ENCODE measurements at places on chromosomes 12 and 14. TPM values are rescaled to one million over a fixed set of nuclear protein-coding genes. Genes with fewer than 3 reads are reported as not detected.

GRCh38 chr12:6393109-6393508 is 9.1 kb downstream of the LTBR start:
- no peak overlapping the region for H3K4me3 ChIP-seq
- H3K4me1 ChIP-seq, result no peaks in the 10 kb centered on the region
- H3K36me3 ChIP-seq, result peaks cover 54% of the 10 kb centered on the region
- H3K27ac ChIP-seq, result no peak overlapping the region
- DNase-seq, result no peak
- H3K27me3 ChIP-seq, result no peaks in the 10 kb centered on the region

- H3K4me3 ChIP-seq, result peak overlapping the region; percentile 72
- H3K36me3 ChIP-seq, result no peaks in the 10 kb centered on the region
- H3K27ac ChIP-seq, result peak overlapping the region; percentile 96
- no peak for DNase-seq
- peaks cover 31% of the 10 kb centered on the region for H3K4me1 ChIP-seq
- no peaks in the 10 kb centered on the region for H3K27me3 ChIP-seq
Observed at GRCh38 chr12:67698672-67699581, 50.4 kb downstream of the DYRK2 start.

DNA sequence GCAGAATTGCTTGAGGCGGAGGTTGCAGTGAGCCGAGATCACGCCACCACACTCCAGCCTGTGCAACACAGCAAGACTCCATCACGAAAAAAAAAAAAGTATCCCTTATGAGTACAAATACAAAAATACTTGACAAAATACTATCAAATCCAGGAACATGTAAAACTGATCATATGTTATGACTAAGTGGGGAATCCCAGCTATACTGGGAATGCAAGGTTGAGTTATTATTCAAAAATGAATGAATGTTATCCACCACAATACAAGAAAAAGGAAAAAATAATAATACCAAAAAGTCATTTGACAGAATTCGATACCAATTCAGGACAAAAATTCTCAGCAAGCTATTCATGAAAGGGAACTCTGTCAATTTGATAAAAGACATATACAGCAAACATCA is 32.6 kb downstream of the MOK start:
- peak overlapping the region; percentile 95 for H3K27ac ChIP-seq
- peak; percentile 84 for DNase-seq
- no peak overlapping the region for H3K4me3 ChIP-seq
- H3K4me1 ChIP-seq, result peaks cover 21% of the 10 kb centered on the region

Gene CFAP54
- 3.2 TPM for total RNA-seq

Gene KLHDC1
- 2.9 TPM for total RNA-seq

Gene TAS2R10
- total RNA-seq, result 1.8 TPM

DNA sequence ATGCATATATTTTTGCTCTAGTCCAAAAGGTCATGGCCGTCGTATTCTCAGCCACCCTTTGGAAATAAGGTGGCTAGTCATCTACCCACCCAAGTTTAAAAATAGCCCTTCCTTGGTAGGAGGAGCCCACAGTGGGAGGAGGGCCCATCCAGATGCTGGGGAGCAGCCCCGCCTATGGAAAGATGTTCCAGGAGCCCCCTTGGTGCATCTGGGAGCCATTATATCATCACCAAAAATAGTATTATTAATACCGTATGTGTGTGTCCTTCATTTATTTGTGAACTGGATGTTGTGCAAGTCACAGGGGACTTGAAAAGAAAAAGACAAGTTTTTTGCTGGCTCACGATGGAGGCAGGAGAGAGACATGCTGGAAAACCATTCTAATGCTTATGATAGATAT is 34.0 kb downstream of the EMP1 start:
- H3K27me3 ChIP-seq, result no peaks in the 10 kb centered on the region
- H3K36me3 ChIP-seq, result no peaks in the 10 kb centered on the region
- no peaks in the 10 kb centered on the region for H3K4me1 ChIP-seq

- DNase-seq, result no peak
- no peak overlapping the region for H3K4me3 ChIP-seq
- no peaks in the 10 kb centered on the region for H3K4me1 ChIP-seq
Observed at GRCh38 chr14:72573725-72574417, 320.0 kb downstream of the DPF3 start.

Gene TRAF3
- 19.5 TPM for total RNA-seq

- H3K4me1 ChIP-seq, result no peaks in the 10 kb centered on the region
- DNase-seq, result no peak
- no peaks in the 10 kb centered on the region for H3K27me3 ChIP-seq
- no peak overlapping the region for H3K4me3 ChIP-seq
Observed at GRCh38 chr14:43031598-43031997, 1424.9 kb downstream of the LRFN5 start.

DNA sequence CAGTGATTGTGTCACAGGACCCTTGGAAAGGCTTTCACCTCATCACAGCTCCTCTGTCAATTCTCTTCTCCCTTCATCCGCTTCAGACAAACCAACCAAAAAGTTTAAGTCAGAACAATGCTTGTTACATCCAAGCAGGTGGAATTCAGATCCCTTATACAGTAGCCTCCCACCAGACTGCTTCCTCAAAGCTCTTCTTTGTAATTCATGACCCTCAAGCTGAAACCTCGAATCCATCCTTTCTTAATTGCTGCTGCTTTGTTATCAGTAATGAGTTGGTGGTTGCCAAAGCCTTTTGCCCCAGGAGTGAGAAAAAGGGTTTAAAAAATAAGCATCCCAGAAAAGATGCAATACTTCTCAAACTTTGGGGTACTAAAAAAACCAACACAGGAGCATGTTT is 9.5 kb downstream of the BEST3 start:
- H3K36me3 ChIP-seq, result no peaks in the 10 kb centered on the region
- H3K27ac ChIP-seq, result peak overlapping the region; percentile 73
- peaks cover 33% of the 10 kb centered on the region for H3K4me1 ChIP-seq

DNA sequence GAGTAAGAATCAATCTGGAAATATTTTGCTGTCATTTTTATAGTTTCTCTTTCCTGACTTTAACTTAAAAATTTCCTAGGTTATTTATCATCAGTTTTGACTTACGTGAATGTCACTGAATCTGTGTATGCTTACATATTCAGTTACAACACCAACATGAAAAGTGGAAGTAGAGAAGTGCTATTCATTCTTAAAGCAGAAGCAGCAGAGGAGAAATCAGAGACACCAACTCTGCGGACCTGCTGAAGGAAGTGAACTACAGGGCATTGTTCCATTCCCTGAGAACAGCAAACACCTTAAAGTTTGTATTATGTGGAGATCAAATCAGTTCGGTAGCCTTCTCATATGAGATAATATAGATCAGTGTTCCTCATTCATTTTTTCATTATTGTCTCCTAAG is 34.1 kb downstream of the RAD51B start:
- no peaks in the 10 kb centered on the region for H3K36me3 ChIP-seq
- H3K27ac ChIP-seq, result no peak overlapping the region
- no peak overlapping the region for H3K4me3 ChIP-seq
- H3K4me1 ChIP-seq, result no peaks in the 10 kb centered on the region

DNA sequence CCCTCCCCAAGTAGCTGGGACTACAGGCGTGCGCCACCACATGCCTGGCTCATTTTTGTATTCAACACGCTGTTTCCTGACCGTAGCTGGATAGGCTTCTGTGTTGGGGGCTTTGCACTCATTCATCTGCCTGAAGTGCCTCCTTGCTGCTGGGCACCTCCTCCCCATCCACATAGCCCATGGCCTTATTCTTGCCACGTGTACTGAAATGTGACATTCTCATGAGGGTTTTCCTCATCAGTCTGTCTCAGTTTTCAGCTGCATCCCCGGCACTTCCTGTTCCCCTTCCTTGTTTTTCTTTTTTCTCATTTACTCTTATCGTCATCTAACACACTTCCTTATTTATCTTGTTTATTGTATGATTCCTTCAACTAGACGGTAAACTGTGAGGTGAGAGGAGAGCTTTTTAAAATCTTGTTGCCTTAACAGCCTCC is 36.6 kb downstream of the RCOR1 start:
- H3K4me1 ChIP-seq, result no peaks in the 10 kb centered on the region
- H3K4me3 ChIP-seq, result no peak overlapping the region
- H3K27me3 ChIP-seq, result no peaks in the 10 kb centered on the region
- no peak overlapping the region for H3K27ac ChIP-seq

Gene C1QL4
- 0.36 TPM for total RNA-seq

DNA sequence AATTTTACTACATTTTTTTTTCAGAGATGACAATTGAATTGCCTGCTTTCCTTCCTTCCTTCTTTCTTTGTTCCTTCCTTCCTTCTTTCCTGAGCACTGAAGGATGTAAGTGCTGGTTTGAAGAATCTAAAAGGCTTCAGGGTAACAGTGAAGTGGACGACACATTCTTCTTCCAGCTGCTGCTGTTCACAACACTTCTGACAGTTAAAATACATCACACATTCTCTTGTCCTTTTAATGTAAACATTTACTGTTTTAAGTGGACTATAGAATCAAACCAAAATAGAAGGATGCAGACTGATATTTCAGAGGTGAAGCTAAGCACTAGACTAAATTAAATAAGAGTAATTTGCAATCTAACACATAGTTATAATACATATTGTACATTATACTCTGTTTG is 151.5 kb downstream of the MSRB3 start:
- peaks cover 36% of the 10 kb centered on the region for H3K4me1 ChIP-seq
- no peak for DNase-seq
- H3K27ac ChIP-seq, result peak overlapping the region; percentile 71
- no peaks in the 10 kb centered on the region for H3K36me3 ChIP-seq

DNA sequence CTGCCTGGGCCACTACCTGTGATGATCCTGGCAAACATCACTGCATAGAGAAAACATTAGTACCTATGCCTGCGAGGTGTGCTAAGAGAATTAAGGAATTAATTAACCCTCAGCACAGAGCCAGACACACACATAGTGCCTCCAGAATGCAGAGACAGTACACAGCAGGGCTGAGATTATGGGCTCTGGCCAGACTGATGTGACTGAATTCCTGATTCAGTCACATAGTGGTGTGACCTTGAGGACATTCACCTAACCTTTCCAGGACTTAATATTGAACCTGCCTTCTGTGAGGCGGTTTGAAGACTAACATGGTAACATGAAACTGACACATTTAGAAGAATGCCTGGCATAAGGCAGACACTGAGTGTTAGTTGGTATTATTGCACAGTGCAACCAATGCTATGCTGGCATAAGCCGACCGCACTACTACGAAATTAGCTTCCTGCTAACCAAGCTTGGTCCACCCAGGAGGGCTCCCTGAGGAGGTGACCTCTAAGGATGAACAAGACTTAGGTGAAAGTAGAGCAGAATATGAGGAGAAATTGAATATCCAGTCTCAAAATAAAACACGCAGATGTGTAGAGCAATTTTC is 32.0 kb upstream of the SELPLG start:
- peaks cover 23% of the 10 kb centered on the region for H3K36me3 ChIP-seq
- peak overlapping the region; percentile 71 for H3K27ac ChIP-seq
- DNase-seq, result no peak

Gene KCNJ8
- 9.1 TPM for total RNA-seq

Data from osteoblast (primary cell).